ENCODE measurements at places on chromosomes 6 and 20.
A peak's percentile ranks its signal among the peaks of the same experiment; 100 is the strongest.

GRCh38 chr6:93992976-93993375, 573.6 kb upstream of the EPHA7 start:
- DNase-seq: no peak

DNA sequence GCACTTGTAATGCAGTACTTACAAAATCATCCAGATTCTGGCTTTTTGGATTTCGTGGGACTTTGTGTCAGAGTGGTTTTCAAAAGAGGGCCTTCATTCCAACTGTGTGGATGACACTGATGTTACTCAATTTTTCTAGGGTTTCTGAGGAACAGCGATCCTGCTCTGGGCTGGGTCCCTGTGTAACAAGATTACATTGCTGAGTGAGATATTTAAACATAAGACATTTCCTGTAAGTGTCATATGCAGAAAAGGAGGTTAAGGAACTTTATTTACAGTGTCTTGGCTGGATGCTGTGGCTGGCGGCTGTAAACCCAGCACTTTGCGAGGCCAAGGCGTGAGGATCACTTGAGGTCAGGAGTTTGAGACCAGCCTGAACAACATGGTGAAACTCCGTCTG, 6.7 kb downstream of the ZFAND3 start:
- DNase-seq: no peak

DNA sequence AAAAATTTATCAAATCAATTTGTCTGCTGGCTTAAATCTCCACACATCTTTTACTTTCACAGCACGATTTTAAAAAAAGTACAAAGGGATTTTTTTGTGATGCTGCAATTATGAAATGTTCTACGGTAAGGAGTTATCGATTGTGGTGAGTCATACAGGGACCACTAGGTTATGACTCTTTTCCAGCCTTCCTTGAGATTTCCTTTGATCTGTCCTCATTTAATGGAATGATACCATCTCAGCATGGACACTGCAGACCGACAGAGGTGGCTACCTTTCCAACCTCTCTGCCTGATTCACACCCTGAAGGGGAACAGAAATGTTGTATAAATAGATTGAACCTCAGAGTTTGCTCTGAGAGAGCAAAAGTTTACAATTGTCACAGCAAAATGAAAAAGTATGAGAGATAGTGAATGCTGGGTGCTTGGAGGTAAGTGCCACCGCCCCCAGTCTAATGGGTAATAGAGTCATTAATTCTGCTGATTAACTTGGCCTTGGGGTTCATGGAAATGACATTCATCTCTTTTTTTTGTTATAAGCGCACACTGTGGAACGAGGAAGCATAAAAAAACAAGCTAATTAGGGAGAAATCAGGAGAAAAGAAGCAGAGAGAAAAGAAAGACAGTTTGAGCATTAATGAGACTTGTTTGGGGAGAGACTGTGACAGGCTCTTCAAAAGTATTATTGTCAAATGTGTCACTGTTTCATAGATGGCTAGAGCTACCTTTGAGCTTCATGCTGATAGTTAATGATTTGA, 306.0 kb downstream of the RNF144B start:
- no peak for DNase-seq

GRCh38 chr20:50303573-50304500, 113.2 kb downstream of the CEBPB start:
- DNase-seq: no peak

GRCh38 chr6:160398674-160399271, 50.6 kb downstream of the SLC22A3 start:
- no peak for DNase-seq

GRCh38 chr6:130872250-130873095, 45.3 kb downstream of the SMLR1 start:
- peak; percentile 63 for DNase-seq

- DNase-seq: no peak
Observed at GRCh38 chr6:32622545-32623401, 14.4 kb upstream of the HLA-DQA1 start.

GRCh38 chr6:12288211-12288618, 1.9 kb upstream of the EDN1 start:
- no peak for DNase-seq

DNA sequence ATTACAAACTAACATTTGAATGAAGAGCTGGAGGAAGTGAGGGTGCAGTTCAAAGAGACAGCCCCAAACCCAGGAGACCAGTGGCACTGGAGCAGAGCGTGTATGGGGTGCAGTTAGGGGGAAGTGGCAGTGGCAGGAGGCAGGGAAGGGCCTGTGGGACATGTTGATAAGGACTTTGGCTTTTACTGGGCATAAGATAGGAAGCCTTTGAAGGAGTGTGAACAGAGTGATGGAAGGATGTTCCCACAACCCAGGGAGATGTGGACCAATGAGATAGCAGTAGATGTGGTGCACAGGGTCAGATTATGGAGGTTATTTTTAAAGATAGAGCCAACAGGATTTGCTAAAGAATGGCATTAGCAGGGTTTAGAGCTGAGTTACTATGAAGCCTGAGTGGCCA, 56.4 kb downstream of the AIG1 start:
- no peak for DNase-seq

DNA sequence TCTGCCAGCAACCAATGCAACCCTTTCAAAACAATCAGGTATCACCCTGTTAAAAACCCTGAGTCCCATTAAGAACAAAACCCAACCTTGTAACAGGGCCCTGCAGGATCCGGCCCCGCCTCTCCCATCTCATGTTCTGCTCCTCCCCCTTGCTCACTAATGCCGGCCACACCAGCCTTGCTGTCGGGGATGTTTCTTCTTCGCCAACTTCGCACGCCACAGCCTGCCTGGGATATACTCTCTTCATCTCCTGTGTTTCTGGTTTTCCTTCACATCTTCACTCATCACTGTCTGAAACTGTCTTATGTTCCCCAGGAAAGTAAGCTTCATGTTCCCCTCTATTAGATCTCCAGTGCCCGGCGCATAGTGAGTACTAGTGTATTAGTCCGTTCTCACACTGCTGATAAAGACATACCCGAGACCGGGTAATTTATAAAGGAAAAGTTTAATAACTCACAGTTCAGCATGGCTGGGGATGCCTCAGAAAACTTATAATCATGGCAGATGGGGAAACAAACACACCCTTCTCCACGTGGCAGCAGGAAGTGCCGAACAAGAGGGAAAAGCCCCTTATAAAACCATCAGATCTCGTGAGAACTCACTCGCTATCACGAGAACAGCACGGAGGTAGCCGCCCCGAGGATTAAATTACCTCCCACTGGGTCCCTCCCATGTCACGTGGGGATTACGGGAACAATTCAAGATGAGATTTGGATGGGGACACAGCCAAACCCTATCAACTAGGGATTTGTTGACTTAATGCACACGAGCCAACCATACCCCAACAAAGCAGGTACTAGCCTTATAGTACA, 5.1 kb downstream of the TP53RK start:
- DNase-seq: no peak

DNA sequence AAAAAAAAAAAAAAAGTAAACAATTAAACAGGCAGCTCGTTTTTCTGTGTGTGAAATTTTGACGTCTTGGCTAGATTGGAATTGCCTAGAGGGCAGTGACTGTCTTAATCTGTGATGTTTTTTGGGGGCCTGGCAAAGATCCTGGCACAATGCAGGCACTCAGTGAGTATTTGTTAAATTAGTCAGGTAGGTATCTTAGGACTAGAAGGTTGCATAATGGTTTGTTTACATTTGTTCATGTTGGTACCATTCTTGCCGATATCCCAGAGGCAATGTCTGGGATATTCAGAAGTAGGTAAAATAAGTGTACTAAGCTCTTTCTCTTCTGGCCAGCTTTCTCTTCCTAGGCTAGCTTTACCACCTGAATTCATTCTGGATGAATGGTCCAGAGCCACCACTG, 2.5 kb downstream of the AAR2 start:
- no peak for DNase-seq

DNA sequence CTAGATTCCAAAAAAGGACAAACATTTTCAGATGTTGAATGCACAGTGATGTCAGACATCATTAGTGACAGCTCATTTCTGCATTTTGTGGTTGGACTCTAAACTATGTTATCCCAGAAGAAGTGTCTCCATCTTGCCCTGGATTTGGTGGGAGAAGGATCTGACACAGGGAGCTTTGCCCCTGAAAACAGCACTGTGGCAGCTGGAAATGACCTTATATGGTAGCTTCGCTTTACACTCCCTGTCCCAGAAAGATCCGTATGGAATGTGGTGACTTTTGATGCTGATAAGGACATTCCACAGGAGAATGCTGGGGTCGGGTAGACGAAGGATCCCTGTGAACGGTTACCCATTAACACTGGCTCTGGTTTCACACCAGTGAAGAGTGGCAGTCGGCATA, 87.2 kb upstream of the EDN1 start:
- DNase-seq: no peak

DNA sequence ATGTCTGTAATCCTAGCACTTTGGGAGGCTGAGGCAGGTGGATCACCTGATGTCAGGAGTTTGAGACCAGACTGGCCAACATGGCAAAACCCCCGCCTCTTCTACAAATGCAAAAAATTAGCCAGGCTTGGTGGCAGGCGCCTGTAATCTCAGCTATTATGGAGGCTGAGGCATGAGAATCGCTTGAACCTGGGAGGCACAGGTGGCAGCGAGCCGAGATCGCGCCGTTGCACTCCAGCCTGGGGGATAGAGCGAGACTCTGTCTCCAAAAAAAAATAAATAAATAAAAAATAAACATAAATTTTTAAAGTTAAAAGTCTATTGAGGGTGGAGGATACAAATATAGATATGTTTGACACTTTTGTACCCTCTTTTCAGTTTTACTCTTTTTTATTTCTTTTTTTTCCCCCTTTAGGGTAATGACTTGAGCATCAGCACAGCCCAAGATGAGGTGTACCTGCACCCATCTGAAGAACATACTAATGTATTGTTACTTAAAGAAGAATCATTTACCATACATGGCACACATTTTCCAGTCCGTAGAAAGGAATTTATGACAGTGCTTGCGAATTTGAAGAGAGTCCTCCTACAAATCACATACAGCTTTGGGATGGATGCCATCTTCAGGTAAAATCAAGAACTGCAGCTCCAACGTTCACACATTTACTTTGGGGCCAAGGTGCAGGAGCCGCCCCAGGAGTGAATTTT, 368.9 kb downstream of the LAMA2 start:
- no peak for DNase-seq

GRCh38 chr6:105243487-105243886, 63.7 kb upstream of the POPDC3 start:
- no peak for DNase-seq

GRCh38 chr20:588932-589672, 21.0 kb downstream of the TCF15 start:
- no peak for DNase-seq

- DNase-seq: no peak
Observed at GRCh38 chr6:22091424-22091948, 205.3 kb downstream of the PRL start.

- DNase-seq: no peak
Observed at GRCh38 chr20:42610070-42610469, 579.6 kb downstream of the PTPRT start.

GRCh38 chr6:31768363-31769257, 6.2 kb downstream of the SAPCD1 start:
- DNase-seq: no peak

GRCh38 chr6:10481101-10481500, 40.0 kb upstream of the GCNT2 start:
- no peak for DNase-seq

GRCh38 chr20:32970115-32970972, 33.9 kb downstream of the SUN5 start:
- no peak for DNase-seq

GRCh38 chr20:47263080-47263464, 93.4 kb downstream of the ZMYND8 start:
- DNase-seq: no peak

- DNase-seq: no peak
Observed at GRCh38 chr6:8905757-8906156, 470.4 kb upstream of the SLC35B3 start.

DNA sequence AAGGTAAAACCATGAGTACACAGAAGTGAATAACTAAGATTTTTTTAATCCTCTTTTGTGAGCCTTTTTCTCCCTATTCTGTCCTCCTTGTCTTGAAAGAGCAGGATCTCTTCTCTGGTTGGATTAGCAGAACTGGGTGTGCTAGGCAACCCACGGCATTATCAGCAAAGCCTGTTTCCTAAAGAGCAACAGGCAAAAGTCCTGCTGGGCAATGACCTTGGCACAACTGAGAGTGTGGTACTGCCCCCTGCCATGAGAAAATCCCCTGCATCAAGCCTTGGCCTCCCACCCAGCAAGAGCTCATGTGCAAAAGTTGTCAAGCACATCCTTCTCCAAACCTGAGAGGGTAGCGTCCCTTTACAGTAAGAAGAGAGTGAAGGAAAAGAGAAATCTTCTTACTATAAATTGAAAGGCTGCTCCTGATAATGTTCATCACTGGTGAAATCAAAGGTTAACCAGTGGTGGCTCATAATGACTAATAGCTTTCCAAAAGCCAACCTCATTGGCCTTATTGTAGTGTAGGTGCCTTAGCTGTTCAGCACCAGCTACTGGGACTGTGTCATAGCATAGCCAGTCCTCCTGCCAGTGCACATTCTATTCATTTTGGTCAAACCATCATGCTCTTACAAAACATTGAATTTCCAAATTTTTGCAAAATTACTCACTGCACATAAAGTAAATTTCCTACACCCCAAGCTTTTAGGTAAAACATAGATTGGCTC, 17.1 kb downstream of the KIF6 start:
- no peak for DNase-seq

DNA sequence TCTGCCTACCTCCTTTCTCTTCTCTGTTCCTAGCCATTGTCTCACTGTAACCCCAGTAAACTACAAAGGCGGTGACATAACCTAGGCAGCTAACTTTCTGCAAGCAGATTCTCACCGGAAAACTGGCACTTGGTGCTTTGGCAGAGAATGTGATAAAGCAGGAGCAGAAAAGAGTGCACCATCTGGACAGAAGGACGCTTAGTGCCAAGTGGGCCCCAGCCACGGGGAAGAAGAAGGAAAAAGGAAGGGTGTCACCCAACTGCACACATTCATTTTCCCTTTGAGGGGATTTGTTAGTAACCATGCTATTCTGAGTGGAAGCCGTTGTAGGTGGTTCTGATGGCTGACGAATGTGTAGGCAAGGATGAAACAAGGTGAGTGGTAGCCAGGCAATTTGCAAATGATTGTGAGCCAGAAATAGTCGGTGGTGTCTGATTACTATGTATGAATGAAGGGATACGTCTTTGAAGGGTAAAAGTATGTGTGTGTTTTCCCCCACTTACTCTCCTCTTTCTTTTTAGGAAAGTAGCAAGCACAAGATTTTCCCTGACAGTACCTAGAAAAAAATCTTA, 148.3 kb upstream of the STXBP5 start:
- no peak for DNase-seq

GRCh38 chr6:167782698-167783517, 43.8 kb upstream of the AFDN start:
- no peak for DNase-seq

- no peak for DNase-seq
Observed at GRCh38 chr20:11242320-11242719, 568.5 kb upstream of the JAG1 start.

GRCh38 chr6:44580901-44581300, 193.4 kb downstream of the CDC5L start:
- no peak for DNase-seq

- DNase-seq: no peak
Observed at GRCh38 chr20:50610212-50610718, 81.1 kb downstream of the RIPOR3 start.

Data from activated CD4-positive, CD25-positive, alpha-beta regulatory T cell (primary cell).